ENCODE measurements at places on chromosomes 4 and X.

GRCh38 chrX:74458736-74459135, 37.4 kb downstream of the SLC16A2 start:
- DNase-seq: no peak

- DNase-seq: no peak
These were observed 1118.2 kb downstream of the ARAP2 start for GRCh38 chr4:35125995-35126712.

GRCh38 chr4:101693842-101694398, 96.6 kb upstream of the BANK1 start:
- DNase-seq: no peak

DNA sequence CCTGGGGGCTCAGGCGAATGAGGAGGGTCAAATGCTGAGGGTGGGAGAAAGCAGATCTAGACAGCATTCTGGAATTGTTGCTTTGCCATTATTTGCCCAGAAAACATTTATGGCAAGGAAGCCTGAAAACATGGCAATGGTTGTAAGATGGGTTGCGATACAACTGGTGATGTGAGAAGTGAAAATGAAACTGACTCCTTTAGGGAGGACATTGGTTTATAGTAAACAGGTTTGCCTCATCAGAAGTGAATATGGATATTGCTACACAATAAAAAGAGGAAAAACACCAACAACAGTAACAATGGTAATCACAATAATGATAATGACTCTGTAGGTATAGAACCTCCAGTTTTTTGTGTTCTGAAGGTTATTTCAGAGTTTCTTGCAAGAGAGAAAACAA, 107.0 kb upstream of the TBC1D9 start:
- no peak for DNase-seq

- DNase-seq: no peak
These were observed 79.0 kb upstream of the TRAM1L1 start for GRCh38 chr4:117164338-117164737.

DNA sequence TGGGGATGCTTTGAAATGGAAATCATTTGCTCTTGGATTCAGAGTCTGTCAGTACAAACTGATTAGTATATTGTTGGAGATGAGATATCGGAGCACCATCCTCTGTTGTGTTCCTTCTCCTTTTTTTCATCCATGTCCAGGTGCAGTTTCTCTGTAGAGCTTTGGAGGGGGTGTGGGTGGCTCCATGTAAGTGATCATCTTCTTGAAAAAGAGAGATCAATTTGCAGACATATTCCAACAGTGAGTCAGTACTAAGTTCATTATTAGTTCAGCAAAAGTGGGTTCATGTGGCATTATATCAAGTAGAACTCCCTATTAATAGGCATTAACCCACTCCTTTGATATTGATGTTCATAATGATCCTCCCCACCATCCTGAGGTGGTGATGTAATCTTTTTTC, 18.9 kb downstream of the FRAS1 start:
- DNase-seq: no peak

DNA sequence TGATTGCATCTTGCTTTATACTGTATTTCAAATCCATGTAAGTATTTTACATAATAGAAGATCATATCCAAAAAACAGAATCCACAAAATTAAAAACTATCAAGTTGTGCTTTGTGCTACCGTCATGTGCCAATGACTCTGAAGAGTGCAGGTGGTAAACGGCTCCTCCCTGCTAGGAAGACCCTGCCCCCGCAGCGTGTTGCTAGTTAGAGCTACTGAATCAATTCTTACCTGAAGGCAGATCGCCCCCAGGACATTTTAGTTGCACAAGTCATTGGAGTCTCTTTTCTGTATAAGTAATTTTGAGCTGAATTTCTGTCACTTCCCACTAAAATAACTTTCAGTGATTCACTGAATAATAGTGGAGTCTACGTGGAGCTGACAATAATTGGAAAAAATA, 599.5 kb upstream of the ZFP42 start:
- no peak for DNase-seq

DNA sequence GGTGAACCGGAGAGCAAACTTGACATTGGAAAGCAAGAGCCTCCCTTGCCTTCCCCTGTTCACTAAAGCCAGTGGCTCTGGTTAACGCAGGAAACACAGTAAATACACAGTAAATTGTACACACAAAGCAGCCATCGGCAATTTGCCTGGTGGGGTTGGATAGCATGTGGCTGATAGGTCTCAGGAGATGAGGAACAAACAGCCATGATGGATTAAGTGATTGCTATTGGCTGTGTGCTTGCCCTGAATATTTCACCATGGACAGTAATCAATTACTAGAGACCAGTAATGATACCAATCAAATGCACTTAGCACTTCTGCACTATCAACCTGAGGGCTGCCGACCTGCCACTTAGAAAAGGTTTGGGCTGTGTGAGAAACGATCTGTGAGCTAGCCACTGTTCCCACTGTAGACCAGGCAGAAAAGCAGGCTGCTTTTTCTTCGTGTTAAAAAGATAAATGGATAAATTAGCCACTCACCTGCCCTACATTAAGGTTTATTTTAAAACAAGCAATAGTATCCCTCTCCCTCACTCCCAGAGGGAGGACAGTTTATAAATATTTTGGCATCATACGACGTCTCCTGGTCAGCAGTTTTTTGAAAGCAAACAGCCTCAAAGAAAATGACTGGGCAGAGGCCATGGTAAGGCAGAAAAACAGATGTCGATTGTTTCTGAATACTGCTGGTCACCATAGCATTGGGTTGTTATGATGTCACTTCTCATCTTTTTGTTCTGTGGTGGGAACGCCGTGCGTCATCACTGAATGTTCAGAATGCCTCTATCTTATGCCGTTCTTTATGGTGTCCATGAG, 167.1 kb downstream of the MAML3 start:
- DNase-seq: no peak

DNA sequence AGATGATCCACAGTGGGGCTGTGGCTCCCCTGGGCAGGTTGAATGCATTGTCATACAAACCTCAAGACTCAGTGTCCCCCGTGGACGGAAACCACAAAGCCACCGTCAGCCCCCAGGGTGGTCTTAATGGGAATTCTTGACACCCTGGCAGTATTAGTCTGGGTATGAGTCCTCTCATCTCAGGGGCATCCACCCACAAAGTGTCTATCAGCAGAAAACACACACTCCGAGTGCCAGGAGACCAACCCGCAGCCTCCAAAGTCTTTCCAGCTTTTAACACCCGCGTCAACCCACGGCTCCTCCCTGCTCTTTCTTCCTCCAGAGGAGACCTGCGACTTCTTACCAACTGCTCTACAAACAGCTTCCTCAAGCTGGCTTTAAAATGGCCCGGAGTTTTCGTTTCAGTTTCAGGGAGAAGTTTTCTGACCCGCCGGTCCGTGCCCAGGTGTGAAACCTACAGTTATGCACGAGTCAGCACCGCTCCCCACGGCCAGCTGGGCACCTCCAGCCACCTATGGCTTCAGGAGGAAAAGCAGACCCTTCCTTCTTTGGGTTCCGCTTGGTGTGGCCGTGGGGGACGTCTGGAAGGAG, 14.4 kb upstream of the ASMTL start:
- DNase-seq: no peak

DNA sequence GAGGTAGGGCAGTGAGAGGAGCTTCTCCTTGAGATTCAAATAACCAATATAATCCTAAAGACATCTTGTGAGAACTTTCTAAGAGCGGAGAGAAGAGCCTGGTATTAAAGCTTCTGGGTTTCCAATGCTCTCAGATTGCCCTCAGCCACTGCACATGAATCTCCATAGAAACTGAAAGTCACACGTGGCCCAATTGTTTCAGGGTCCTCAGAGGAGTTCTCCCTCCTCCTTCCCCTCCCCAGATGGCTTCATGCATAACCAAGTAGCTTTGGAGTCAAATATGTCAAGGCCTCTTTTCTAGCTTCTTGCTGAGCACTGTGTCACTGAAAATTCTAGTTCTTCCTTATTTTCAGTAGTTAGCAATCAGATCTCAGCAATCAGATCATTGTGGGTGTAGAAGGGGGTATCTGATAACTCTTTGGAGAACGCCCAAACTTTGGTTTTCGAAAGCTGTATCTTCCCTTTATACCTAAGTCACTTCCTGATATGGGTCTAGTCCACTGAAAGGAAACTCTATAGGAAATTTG, 2.2 kb downstream of the BTK start:
- no peak for DNase-seq

GRCh38 chrX:12973561-12974304, 1.2 kb upstream of the TMSB4X start:
- no peak for DNase-seq

GRCh38 chr4:17252131-17252530, 259.8 kb downstream of the QDPR start:
- no peak for DNase-seq

DNA sequence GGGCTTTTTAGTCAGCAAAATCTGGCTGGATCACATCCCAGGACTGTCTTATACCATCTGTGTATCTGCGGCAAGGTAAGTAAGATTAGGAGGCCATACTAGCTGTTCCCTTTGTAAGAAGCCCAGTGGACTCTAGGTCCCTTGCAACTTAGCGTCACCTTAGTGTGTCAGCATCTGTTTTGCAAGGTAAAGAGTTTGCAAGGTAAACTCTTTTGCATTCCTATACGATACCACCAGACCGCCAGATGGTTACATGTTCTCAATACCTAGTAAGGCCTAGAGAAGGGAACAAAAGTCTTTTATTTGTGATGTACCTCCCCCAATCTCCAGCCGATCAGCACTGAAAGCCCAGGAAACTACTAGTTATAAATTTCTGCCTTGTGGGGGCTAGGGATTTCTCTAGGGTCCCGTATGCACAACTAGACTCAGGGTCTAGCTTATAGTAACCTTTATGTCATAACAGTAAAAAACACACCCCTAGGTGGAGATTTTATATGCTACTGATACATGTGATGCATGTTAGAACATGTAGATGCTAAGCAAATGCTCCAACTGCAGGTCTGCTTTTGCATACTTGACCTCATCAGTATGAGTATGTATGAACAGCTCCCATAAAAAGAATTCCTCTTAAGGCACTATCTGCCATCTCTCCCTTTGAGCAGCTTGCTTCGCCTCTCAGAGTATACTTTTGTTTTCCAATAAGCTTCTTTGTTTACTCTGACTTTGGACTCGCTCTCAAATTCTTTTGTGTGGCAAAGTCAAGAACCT, 78.4 kb downstream of the KCNIP4 start:
- no peak for DNase-seq

GRCh38 chr4:173332963-173333657, 1.0 kb downstream of the HMGB2 start:
- DNase-seq: no peak

DNA sequence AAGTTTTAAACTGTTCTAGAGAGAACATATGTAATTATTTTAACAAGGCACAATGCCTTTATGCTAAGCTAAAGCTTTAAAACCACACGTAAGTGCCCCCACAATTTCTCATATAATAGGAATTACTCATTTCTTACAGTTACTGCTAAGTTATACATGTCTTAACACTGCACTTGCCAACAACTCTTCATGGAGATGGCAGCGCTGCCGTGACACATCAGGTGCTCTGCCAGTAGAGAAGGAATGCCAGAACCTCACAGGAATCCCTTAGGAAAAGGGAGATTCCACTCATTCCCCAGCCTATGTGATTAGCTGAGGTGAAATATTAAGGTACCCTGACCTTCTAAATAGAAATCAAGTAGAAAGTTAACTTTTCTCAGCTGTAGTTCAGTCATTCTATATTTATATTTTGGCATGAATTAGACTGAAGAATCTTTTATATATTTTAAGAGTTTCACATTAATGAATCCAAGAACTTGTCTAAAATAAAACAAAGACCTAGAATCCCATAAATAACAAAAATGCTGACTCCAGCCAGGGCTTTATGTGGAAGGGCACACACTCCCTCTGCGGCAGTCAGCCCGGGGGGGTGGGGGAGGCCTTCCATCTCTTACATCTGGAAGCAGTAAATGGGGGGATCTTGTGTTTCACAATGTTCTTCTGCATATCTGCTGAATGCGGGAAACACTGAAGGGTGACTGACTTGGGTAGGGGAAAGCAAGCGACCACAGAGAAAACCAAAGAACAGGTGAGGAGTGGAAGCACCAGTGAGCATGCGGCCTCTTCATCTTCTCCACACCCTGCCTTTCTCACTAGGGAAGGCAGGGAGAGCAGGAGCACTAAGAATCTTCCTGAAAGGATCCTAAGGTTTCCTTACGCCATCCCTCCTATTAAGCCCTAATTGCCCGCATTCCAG, 23.7 kb downstream of the ACSL1 start:
- no peak for DNase-seq

- no peak for DNase-seq
These were observed 103.0 kb upstream of the MBNL3 start for GRCh38 chrX:132591719-132592275.

- no peak for DNase-seq
These were observed 66.1 kb upstream of the EFNB1 start for GRCh38 chrX:68762766-68763165.

GRCh38 chr4:3765271-3766035, 732 bp upstream of the ADRA2C start:
- DNase-seq: no peak

DNA sequence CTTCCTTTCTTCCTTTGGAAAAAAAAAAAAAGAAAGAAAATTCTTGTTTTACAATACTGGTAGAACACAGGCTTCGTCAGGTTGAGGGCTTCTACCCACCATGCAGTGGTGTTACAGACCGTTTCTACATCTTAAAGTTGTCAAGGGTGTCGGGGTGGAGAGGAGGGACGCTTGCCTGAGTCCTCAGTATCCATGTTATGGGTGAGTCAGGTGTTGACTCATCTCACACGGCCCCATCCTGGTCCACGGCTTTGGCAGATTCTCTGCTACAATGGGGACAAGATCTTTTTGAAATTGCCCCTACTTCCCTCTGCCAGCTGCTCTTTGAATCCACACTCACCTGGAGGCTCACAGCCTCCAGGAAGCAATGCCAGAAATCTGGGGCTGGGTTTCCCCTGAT, 310.3 kb upstream of the ZFP42 start:
- no peak for DNase-seq

- DNase-seq: no peak
These were observed 2.8 kb upstream of the ARHGAP4 start for GRCh38 chrX:153928846-153929245.

DNA sequence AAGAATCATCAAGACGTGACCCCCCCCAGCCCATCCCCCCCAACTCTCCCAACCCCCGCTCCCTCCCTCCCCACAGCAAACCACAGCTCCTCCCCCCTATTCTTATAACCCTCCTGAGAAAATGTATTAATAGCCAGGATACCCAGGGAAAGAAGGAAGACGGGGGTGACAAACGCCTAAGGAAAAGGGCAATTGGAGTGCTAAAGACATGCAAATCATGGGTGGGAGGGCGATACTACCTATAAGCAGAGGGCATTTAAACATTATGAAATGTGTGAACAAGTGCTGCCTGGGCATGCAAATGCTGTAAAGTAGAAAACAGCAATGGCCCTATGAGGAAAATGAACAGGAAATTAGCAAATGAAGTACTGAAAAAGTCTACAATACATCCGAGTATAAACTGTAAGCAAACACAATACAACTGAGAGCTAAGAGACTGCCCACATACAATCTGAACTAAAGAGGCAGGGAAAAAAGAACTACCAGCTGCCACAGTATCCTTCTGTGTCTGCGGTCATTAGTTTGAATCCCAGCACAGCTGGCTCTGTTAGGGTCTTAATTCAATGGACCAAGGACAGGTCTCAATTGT, 2.4 kb downstream of the CXXC4 start:
- no peak for DNase-seq

- no peak for DNase-seq
These were observed 188.2 kb downstream of the SOWAHB start for GRCh38 chr4:76709772-76710090.

GRCh38 chrX:2705046-2705832, 14.1 kb downstream of the CD99 start:
- no peak for DNase-seq

All from stimulated activated CD4-positive, alpha-beta T cell treated with anti-CD3 and anti-CD28 coated beads, Interleukin-12 subunit alpha, Interleukin-12 subunit beta, amount 100 ng/mL, for 48 hours (primary cell).